IMR-90 (cell line): ENCODE measurements at places on chromosomes 2 and 18. TPM values are rescaled to one million over a fixed set of nuclear protein-coding genes. Genes with fewer than 3 reads are reported as not detected.

MAP3K19 gene
- not detected in 2 replicates for total RNA-seq

HRH4 gene
- total RNA-seq = not detected in 2 replicates

MREG gene
- 1.7 and 1.8 TPM in 2 replicates for total RNA-seq

ENOSF1 gene
- 10.0 and 12.2 TPM in 2 replicates for total RNA-seq

KHK gene
- 0.56 and 0.72 TPM in 2 replicates for total RNA-seq

UGT1A3 gene
- not detected in 2 replicates for total RNA-seq

RESP18 gene
- not detected in 2 replicates for total RNA-seq

VIT gene
- total RNA-seq = under 0.01 TPM in 1 of 2 replicates, not detected in the other

SULT1C4 gene
- 0.36 and 0.56 TPM in 2 replicates for total RNA-seq

ASAP2 gene
- 19.7 and 26.9 TPM in 2 replicates for total RNA-seq

TOGARAM2 gene
- total RNA-seq = under 0.01 and 0.28 TPM in 2 replicates

UGT1A10 gene
- not detected in 2 replicates for total RNA-seq

PARD3B gene
- total RNA-seq = 15.3 and 15.6 TPM in 2 replicates

C2orf92 gene
- total RNA-seq = 0.90 and 2.2 TPM in 2 replicates

CCL20 gene
- total RNA-seq = not detected in 2 replicates

CYB5A gene
- total RNA-seq = 13.4 and 43.0 TPM in 2 replicates

TCF23 gene
- total RNA-seq = not detected in 2 replicates

SERPINB10 gene
- not detected in 2 replicates for total RNA-seq

PTH2R gene
- total RNA-seq = under 0.01 TPM in 1 of 2 replicates, not detected in the other

HOXD13 gene
- not detected in 2 replicates for total RNA-seq

SCYGR4 gene
- not detected in 2 replicates for total RNA-seq
